ENCODE measurements at places on chromosomes 12 and 14.

DNA sequence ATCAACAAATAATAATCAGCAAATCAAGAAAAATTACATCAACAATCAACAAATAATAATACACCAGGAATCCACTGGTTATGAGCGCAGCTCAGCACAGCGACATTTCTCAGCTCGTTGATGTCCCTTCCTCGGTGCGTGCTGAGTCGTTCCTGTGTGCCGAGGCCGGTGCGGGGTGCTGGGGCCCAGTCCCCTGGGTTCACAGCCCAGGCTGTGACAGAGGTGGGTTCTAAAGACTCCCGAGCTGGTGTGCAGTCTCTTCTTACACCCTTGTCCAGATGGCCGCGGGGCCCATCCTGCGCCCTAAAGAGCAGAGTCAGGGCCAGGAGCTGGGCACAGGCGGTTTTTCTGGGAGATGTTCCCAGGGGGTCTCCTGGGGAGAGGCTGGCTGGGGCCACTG lies 26.9 kb upstream of the TRAF3 start:
- no peak for DNase-seq

GRCh38 chr12:123099560-123100192 lies 51.2 kb downstream of the PITPNM2 start:
- no peak for DNase-seq

GRCh38 chr14:69615496-69616407 lies 4.4 kb downstream of the SUSD6 start:
- DNase-seq, result no peak

DNA sequence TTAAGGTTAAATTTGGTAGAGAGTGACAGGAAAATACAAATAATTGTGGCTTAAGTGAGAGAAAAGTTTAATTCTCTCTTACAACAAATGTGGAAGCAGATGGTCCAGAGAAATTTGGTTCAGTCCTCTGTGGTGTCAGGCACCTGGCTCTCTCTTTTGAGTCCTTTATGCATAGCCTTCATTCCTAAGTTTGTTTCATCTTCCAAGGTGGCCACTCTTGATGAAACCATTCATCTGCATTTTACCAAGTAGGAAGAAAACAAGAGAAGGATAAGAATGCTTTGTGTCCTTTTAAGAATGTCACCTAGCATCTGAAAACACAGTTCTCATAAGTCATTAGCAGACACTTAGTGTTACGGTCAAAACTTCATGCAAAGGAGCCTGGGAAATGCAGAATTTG lies 442.5 kb downstream of the CCER1 start:
- DNase-seq, result no peak

GRCh38 chr12:30797689-30798088 lies 42.9 kb upstream of the CAPRIN2 start:
- DNase-seq, result no peak

DNA sequence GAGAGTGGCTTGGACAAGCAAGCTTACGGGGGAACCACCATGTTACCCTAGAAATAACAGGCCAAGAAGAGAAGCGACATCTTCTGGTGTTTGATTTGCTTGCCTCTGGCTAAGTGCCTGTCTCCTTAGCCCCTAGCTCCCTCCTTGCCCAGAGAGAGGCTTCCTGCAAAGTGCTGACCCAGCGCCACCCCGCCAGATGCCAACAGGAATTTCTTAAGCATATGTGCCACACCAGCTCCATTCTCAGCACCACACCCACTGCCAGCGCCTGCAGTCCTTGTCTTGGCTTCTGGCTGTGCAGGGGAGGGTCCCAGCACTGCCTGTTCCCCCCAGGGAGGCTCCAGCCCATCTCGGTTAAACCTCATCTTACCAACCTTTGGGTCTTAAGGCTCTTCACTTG lies 74.2 kb upstream of the NCOR2 start:
- no peak for DNase-seq

- no peak for DNase-seq
Observed at GRCh38 chr12:22627371-22627770, 2.4 kb downstream of the ETNK1 start.

- DNase-seq, result no peak
Observed at GRCh38 chr12:49223122-49223521, 34.2 kb upstream of the TUBA1A start.

DNA sequence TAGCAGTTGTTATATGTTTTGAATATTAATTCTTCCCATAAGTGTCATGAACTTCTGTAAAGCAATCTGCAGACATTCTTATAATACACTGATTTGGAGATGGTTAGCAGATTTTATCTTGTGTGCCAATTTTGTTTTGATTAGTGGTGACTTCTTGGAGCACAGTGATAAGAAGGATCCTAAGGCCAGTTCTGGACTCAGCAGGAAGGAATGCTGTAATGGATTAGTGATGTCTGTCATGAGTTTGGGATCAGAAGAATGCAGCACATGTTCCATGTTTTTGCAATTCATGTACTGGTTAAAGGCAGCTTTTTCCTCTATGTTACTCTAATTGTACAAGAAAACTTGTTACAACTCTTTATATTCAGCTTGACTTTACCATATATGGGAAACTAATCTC lies 91.5 kb downstream of the UNC79 start:
- DNase-seq, result no peak

DNA sequence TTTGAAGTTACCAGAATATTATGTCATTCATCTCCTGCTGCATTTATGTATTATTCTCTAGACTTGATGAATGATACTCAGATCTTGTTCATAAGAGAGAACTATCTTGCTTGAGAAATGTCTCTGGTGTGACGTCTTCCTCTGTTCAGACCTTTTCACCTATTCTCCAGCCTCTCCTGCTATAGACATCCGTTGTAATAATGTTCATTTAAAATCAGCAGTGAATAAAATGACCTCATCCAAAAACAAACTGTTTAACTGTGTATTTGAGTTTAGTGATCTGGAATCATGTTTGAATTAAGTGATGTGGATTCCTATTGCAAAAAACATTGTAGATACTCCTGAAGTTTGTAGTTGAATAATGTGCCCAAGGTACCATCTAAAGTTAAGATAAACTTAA lies 487.1 kb downstream of the PCNX1 start:
- no peak for DNase-seq

Data from left lung (tissue), 14 donors.